HS-27A (cell line): ENCODE measurements at places on chromosomes 5 and 9.

GRCh38 chr9:124359855-124360678 lies 55.2 kb downstream of the PSMB7 start:
- DNase-seq, result no peak

- no peak for DNase-seq
These were observed 82.2 kb downstream of the SHB start for GRCh38 chr9:37986771-37987258.

GRCh38 chr9:127336086-127336485 lies 60.9 kb upstream of the SLC2A8 start:
- no peak for DNase-seq

- DNase-seq, result no peak
These were observed 461.4 kb downstream of the ZNF608 start for GRCh38 chr5:124285071-124285470.

GRCh38 chr9:79644601-79645000 lies 72.8 kb downstream of the TLE4 start:
- DNase-seq, result no peak

- DNase-seq, result no peak
These were observed 1.3 kb upstream of the LIFR start for GRCh38 chr5:38557792-38558191.

DNA sequence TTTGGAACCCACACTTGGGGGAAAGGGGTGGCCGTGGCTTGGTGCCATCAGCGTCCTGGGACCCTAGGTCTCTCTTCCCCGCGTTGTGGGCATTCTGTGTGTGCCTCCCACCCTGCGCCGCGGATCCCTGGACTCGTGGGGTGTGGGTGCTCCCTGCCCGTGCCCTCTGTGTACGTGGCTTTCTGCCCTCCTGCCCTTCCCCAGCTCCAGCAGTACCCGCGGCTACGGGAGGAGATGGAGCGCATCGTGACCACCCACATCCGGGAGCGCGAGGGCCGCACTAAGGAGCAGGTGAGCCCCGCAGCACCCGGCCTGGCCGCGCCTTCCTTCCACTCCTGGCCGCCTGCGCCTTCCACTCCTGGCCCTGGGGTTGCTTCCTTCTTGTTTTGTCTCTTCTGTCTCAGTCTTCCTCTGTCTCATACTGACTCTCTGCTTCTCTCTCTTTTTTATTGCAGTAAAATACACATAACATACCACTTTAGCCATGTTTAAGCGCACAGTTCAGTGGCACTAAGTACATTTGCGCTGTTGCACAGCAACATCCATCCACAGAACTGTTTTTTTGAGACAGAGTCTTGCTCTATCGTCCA lies 30.7 kb downstream of the DNM1 start:
- no peak for DNase-seq

DNA sequence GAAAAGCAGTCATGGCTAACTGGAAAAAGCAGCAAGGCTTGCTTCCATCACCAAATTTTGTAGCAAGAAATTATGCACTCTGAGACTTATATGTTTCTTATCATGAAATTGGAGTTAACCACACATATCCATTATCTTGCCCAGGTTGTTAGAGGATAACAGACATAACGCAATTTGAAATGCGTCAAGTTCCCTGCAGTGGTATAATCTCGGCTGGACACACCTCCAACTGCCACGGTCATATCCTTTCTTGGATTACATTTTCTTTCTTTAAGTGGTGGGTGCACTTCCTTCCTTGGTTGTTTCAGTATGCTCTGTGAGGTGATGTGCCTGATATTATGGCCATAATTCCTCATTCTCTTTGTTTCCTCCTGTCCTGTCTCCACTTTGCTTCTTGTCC lies 695.0 kb upstream of the DMAC1 start:
- no peak for DNase-seq

- DNase-seq, result no peak
These were observed 235.9 kb downstream of the DMRTA1 start for GRCh38 chr9:22682536-22682935.

GRCh38 chr5:93331863-93332262 lies 249.2 kb downstream of the NR2F1-AS1 start:
- DNase-seq, result no peak

GRCh38 chr9:74598874-74599273 lies 101.7 kb downstream of the RORB start:
- DNase-seq, result no peak

DNA sequence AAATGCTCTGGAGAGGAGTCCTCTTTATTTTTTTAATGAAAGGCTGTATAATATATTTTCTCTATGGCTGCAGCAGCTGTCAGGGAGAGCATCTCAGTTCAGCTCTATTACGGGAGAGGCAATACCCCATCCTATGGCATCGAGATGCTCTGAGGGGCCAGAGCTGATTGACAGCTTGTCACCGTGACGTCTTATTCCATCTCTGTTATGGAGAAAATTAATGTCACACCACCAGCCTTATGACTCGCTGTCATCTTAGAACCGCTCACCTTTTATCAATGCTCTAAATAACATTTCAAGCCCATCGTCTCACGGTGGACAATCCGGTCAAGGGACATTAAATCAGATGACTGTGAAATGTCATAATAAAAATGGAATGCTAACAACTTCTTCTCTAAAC lies 273.5 kb downstream of the SLF1 start:
- DNase-seq, result no peak

DNA sequence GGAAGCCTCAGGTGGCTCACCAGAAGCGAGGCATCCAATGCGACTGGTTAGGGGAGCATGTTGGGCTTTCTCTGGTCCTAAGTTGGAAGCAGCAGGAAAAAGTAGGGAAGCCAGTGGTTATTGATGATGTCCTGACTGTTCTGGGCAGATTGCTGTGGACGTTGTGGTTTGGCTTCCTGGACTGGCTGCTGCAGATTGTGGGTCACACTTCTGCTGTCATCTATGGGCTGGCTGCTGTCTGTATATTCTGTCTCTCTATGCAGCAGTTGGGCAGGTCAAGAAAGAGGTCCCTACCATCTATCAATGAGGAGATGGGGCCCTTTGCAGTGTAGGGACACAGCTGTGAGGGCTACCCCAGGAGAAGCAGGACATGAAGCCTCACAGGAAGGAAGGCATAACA lies 13.5 kb upstream of the MARCHF6 start:
- DNase-seq, result no peak

DNA sequence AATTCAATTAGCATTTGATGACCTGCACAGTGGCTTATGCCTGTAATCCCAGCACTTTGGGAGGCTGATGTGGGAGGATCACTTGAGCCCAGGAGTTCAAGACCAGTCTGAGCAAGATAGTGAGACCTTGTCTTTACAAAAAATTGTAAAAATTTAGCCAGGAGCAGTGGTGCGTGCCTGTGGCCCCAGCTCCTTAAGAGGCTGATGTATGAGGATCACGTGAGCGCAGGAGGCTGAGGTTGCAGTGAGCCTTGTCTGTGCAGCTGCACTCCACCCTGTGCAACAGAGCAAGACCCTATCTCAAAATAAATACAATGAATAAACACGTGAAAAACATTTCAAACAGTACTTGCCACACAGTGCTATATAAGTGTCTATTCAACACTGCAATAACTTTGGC lies 4.2 kb downstream of the ABCA1 start:
- no peak for DNase-seq

DNA sequence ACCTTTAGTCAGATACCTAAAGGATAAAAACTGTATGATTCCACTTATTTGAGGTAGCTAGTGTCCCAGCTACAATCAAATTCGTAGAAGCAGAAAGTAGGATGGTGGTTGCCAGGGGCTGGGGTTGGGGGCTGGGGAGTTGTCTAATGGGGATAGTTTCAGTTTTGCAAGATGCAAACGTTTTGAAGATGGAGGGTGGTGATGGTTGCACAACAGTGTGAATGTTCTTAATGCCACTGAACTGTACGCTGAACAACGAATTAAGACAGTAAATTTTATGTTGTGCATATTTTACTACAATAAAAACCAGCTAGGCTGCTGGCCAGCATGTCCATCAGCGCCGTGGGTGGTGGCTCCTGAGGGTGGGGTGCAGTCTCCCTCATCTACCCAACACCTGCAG lies 137.8 kb downstream of the GADD45G start:
- no peak for DNase-seq

- DNase-seq, result no peak
These were observed 696.5 kb downstream of the NR2F1-AS1 start for GRCh38 chr5:92884469-92884868.

- no peak for DNase-seq
These were observed 286.7 kb downstream of the ELAVL2 start for GRCh38 chr9:23539311-23539710.

- no peak for DNase-seq
These were observed 30.4 kb upstream of the NOTCH1 start for GRCh38 chr9:136576269-136576626.

GRCh38 chr5:136193322-136193935 lies 467 bp upstream of the SMIM32 start:
- DNase-seq, result no peak

DNA sequence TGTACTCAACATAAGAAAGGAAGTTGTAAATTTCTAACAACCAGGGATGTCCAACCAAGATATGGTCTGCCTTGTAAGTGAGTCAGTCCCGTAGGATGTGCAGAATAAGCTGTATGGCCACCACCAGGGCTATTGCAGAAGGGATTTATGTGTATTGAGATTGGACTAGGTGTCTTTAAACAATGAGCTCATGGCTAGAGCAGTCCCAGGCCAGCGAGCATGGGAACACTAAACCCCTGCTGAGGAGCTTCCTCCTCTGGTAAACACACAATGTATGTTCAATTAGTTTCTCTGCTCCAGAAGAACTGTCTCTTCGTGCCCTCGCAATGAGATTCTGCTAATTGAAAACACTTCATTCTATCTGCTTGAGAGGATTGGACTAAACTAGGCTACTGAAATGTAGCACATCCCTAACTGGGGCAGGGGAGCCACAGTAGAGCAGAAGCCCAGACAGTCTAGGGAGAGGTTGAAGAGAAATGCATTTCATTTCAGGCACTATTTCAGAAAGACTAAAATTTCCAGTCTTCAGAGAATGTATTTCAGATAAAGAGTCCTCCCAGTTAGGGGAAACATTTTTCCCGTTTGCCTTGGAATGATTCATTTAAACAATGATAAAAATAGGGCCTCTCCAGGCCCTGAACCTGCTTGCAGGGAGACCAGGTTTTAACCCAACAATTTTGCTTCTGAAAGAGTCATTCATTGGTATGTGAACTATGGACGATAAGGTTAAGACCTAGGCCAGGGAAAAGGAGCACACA lies 154.7 kb downstream of the FAM114A2 start:
- no peak for DNase-seq

DNA sequence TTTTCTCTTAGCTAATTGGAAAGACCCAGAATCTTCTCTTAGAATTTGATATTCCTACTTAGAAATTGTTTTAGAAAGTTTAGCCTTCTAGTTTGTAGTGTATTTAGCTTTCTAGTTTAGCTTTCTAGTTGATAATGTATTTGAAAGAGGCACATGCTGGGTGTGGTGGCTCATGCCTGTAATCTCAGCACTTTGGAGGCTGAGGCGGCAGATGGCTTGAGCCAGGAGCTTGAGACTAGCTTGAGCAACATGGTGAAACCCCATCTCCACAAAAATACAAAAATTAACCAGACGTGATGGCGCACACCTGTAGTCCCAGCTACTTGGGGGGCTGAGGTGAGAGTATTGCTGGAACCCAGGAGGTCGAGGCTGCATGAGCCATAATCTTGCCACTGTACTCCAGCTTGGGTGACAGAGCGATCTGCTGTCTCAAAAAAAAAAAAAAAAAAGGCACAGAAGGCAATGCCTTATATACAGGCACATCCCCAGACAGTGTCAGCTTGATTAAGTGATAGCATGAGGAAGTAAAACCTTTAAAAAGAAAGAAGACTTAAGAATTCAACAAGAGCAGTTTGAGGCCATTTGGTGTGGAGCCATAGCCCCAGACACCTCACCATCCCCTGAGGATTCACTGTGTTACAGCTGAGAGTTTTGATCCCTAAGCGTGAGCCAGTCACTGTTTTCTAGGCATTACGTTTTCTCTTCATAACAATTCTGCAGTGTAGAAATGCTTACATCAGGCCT lies 34.6 kb downstream of the ZSWIM6 start:
- DNase-seq, result no peak

GRCh38 chr9:134892221-134892620 lies 11.6 kb downstream of the FCN2 start:
- no peak for DNase-seq

DNA sequence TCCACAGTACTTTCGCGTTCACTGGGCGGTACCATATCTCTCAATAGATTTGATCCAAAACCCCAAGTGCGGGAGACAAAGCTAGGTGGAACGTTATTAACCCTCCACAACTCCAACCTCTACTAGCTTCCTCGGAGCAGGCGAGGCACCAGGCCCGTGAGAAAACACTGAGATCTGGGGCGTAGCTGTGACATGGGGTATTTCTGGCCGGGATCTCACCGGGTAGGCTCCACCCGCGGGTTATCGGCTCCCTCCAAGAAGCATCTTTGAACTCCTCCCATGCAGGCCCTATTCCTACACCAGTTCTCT lies 350 bp upstream of the SLC25A46 start:
- DNase-seq, result no peak

- DNase-seq, result no peak
These were observed 200.4 kb downstream of the FOXD4L6 start for GRCh38 chr9:40927851-40928802.

DNA sequence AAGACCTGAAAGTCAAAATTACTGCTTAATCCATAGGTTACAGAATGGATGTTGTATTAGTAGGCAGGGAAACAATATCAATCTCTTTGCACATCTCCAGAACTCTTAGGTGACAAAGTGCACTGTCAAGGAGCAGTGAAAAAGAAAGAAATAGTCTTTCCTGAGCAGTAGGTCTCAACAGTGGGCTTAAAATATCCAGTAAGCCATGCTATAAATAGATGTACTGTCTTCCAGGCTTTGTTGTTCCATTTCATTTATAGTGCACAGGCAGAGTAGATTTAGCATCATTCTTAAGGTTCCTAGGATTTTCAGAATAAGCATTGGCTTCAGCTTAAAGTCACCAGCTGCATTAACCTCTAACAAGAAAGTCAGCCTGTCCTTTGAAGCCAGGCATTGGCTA lies 50.7 kb downstream of the SSBP2 start:
- no peak for DNase-seq

- no peak for DNase-seq
These were observed 39.7 kb downstream of the LMNB1 start for GRCh38 chr5:126816649-126817048.

- DNase-seq, result no peak
These were observed 354.6 kb downstream of the ARRDC3 start for GRCh38 chr5:91028499-91028956.

- no peak for DNase-seq
These were observed 39.5 kb downstream of the PTPN3 start for GRCh38 chr9:109458453-109459211.
